Suppressor macrophage treated with lipopolysaccharide for 1 hour (primary cell): ENCODE measurements at places on chromosomes 5 and 9.
A peak's percentile ranks its signal among the peaks of the same experiment; 100 is the strongest.

GRCh38 chr5:137414112-137414755, 84.9 kb downstream of the SPOCK1 start:
- DNase-seq: no peak

DNA sequence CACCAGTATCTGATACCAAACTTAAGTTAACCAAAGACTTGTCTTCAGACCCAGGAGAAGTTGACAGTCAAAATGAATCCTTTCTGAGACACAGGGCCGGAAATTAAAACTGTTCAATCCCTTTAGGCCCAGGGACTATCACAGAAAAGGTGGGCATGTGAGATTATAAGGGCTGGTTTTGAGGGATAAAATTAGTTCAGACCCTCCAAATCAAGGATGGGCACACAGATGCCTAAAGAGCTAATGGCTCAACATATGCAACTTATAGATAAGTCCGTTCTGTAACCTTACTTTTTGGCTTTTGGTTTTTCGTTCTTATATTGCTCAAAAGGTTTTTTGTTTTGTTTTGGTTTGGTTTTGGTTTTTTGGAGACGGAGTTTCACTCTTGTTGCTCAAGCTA, 129.6 kb upstream of the ABCA1 start:
- DNase-seq: no peak

- DNase-seq: no peak
Observed at GRCh38 chr5:107832746-107833145, 162.0 kb upstream of the EFNA5 start.

GRCh38 chr5:176906126-176906525, 7.0 kb upstream of the HK3 start:
- DNase-seq: no peak

DNA sequence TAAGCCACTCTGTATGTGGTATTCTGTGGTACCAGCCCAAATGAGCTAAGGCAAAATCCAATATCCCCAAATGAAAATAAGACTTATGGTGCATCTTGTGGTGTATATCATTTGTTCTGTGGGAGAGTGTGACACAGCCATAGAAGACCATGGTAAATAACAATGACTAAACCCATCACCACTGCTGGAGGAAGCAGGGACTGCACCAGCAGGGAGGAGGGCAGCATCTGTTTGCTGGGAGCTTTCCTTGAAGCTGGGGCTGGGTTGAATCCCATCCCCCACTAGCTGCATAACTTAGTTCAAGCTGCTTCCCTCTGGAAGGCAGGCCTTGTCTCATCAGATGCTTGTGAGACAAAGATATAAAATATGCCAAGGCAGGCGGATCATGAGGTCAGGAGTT, 14.2 kb downstream of the GADD45G start:
- no peak for DNase-seq

GRCh38 chr5:37724395-37725125, 115.3 kb downstream of the GDNF start:
- DNase-seq: no peak

DNA sequence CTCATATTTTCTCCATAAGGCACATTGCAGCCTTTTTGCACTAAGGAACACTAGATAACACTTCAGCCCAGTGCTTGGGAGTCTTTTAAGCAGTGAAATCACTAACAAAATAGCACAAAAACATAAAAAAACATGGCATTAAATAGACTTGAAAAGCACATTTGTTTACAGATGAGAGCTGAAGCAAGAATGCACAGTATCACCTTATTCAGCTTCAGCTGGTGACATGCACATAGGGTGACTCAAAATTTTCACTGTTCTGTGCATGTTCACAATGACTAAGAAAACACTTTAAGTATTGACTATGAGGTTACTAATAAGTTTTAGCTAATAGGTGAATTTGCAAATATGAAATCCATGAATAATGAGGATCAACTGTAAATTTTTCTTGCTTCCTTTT, 293.9 kb upstream of the TARS1 start:
- no peak for DNase-seq

DNA sequence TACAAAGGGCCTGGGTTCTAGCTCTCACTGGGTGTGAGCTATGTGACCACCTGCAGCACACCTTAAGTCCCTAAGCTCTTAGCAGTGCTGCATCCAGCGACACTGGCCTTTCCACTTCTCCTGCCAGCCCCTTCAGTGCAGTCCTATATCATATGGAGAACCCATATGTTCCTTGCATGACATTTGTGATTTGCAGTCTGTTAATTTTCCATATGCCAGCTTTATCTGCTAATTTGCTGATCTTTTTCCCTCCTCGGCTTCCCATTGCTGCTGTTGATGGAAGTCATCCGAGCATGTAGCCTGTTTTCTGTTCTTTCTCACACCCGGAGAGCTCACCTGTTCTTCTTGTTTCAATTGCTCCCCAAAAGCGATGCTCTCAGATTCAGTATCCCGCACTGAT, 23.2 kb downstream of the PRDM6 start:
- no peak for DNase-seq

GRCh38 chr9:82938426-82939218, 124.3 kb downstream of the RASEF start:
- no peak for DNase-seq

DNA sequence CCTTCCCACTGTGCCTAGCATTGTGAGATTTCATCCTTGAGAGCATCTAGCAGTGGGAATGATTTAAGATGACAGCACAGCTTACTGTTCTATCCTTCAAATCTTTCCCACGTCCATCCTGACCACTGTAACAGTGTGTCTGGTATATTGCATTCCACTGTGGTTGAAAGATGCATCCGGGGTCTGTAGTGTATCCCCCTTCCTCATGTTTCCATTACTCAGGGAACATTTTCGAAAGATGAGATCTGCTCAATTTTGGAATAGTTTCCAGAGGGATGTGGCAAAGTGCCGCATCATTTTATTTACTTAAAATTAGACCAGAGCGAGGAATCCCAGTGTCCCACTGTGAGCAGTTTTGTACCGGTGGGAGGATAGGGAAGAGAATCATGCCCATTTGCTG, 407.1 kb upstream of the PAPPA start:
- DNase-seq: peak; percentile 0

GRCh38 chr9:133347515-133347984, 381 bp downstream of the MED22 start:
- peak; percentile 69 for DNase-seq

GRCh38 chr9:133558191-133559126, 24.0 kb downstream of the ADAMTSL2 start:
- peak; percentile 81 for DNase-seq

GRCh38 chr5:111386832-111387162, 125.5 kb downstream of the STARD4 start:
- no peak for DNase-seq

DNA sequence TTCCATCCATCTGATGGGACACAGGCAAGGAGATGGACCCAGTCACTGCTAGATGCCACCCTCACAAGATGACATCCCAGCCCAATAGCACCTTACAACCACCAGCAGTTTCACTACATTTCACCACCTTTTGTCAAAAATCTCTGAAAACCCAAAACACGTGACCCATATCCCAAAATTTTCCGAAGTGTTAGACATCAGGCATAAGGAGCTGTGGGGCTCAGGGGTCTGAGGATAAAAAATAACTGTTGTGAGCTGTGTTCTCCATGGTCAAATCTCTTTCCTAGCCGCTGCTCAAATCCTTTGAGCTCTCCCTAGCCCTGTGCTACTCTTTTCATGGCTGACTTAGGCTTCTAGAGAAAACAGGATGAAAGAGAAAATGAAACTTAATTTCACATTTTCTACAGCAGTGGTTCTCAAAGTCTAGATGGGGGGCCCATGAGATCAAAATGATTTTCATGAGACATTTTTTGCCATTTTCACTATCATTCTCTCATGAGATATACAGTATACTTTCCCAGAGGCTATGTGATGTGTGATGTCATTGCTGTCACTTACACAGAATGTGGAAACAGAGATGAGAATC, 40.7 kb downstream of the TIMD4 start:
- DNase-seq: no peak
